ENCODE measurements at places on chromosomes 7 and 10.

GRCh38 chr7:27198871-27199801, 755 bp downstream of the HOXA13 start:
- DNase-seq: no peak

GRCh38 chr10:55160655-55161283, 359.7 kb upstream of the PCDH15 start:
- no peak for DNase-seq

GRCh38 chr10:33233221-33233620, 101.2 kb downstream of the NRP1 start:
- no peak for DNase-seq

- no peak for DNase-seq
These were observed 230.4 kb downstream of the TMEM178B start for GRCh38 chr7:141304291-141304690.

DNA sequence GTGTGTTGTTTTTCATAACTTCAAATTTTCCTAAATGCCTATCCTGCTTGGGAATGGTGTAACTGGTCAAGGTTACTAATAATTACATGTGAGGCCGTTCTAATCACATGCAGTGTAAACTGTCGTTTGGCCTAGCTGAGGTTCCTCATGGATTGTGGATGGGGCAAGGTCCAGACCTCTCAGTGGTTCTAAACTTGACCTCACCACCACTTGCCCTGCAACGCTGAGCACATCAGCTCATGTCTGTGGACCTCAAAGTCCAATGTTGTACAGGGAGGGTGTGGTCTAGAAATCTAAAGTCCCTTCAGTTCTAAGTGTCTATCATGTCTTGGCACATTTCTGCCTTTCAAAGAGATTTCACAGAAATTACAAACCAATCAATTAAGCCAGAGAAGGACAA, 15.6 kb downstream of the RBP3 start:
- DNase-seq: no peak

- DNase-seq: no peak
These were observed 18.4 kb upstream of the COBL start for GRCh38 chr7:51335057-51335456.

- DNase-seq: no peak
These were observed 82.4 kb upstream of the SDK1 start for GRCh38 chr7:3218411-3219225.

DNA sequence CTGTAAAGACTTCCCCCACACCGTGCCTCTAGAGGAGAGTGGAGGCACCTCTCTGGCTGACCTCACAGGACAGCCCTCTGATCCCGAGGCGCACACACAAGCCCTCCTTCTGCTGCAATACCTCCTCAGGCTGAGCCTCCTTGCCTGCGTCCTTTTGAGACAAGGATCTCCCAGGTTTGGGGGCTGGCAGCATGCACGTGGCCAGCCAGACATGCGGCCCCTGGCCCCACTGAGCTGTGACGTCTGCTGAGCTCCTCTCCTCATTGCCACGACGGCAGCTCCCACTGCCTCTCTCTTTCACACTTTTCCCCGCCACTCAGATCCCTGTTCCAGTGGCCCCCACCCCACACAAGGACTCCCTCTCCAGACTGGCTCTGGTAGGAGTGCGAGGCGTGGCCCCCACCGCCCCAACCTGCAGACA, 12.2 kb upstream of the DNAAF5 start:
- DNase-seq: no peak

DNA sequence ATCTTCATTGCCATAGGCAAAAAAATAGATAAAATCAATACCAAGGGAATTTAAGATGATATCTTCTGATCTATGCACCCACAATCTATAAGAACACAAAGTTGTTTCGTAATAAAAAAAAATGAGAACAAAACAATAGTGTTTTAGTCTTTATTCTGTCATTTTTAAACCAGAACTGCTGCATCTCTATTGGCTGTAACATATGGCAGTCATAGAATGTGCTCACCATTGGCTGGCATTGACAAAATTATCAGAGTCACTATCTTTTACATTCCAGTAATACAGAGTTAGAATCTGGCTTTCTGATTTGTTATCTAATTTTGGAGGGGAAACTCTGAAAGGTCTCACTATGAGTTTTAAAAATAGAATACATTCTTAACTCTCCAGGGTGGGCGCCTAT, 138.6 kb upstream of the CCDC6 start:
- DNase-seq: no peak

DNA sequence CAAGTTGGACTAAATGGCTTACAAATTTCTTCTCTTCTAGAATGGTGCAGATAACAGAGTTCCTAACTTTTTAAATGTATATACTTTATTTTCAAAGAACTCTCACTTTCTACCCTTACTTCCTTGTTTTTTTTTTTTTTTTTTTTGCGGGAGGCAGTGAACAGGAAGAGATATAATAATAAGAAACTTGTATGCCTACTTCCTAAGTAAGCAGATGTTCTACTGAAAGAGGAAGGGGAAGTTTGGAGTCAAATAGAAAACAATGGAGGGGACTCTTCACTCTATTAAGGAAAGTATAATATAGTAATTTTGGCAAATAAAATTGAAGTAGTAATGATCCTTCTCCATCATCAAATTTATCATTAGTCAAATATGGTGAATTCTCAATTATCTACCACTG, 754.0 kb downstream of the KCNMA1 start:
- DNase-seq: no peak
